ENCODE measurements at places on chromosomes 6 and 20.
A peak's percentile ranks its signal among the peaks of the same experiment; 100 is the strongest.

- no peak for DNase-seq
These were observed 20.9 kb downstream of the IL17A start for GRCh38 chr6:52207066-52207465.

DNA sequence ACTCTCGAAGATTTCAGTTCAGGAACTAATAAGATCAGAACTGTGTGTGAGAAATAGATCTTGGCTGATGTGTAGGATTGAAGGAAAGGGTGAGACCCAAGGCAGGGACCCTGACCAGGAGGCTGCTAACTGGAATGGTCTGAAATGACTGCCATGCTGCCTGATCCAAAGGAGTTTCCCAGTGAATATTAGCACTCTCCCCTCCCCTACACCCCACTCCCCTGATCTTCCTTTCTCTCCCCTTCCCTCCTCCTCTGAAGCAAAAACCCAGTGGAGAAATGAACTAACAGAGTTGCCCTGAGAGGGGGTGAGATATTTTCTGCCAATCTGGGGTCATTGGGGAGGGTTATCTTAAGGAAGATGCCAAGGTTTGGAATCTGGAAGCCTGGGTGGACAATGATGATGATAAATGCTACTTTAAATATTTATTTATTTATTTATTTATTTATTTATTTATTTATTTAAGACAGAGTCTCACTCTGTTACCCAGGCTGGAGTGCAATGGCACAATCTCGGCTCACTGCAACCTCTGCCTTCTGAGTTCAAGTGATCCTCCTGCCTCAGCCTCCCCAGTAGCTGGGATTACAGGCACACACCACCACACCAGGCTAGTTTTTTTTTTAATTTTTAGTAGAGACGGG is 371.0 kb upstream of the CHD6 start:
- DNase-seq, result no peak

DNA sequence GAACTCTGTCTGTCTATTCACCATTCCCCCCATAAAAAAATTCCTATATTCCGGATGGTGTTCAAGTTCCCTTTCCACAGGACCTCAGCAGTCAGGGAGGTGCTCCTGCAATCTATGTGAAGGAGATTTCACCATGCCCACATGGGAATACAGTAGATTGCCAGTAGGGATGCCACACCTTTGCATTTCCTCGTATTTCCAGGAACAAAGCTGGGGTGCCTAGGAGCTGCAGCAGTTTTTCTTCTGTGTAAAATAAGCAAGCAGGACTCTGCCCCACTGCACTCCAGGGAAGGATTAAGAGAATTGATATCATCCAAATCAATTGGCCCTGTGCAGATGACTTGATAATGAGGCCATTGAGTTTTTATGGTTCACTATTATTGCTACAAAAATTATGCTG is 7.4 kb upstream of the KIF16B start:
- DNase-seq, result no peak

GRCh38 chr6:5860849-5861248 is 145.9 kb downstream of the NRN1 start:
- DNase-seq, result no peak

DNA sequence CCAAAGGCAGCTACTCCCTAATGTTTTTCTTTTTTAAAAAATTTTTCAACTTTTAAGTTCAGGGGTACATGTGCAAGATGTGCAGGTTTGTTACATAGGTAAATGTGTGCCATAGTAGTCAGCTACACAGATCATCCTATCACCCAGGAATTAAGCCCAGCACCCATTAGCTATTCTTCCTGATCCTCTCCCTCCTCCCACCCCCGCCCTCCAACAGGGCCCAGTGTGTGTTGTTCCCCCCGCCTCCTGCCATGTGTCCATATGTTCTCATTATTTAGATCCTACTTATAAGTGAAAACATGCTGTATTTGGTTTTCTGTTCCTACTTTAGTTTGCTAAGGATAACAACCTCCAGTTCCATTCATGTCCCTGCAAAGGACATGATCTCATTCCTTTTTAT is 12.4 kb downstream of the TRIM15 start:
- no peak for DNase-seq

DNA sequence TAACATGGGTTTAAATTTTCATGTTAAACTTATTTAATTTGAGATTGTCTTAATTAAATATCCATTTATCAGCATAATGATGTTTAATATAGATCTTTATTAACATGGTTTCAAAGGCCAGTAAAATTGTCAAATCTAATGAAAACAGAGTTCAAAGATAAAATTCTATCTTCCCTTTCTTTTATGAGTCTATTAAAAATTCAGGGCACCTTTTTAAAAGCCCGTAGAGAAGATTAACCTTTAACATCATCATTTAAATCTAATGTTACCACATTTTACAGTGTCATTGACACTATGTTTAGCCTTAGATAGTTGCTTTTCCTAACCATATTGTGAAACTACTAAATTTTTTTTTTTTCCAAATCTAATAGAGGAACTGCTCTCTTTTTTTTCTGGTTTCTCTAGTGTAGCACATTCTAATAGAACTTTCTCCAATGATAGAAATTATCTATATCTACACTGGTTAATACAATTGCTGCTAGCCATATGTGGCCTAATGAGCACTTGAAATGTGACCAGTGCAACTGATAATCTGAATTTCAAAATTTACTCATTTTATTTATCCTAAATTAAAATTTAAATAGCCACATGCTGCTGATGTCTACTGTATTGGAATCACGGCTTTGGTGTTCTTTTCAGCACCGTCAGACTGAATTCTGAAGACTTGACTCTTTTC is 410.9 kb downstream of the UTRN start:
- DNase-seq, result no peak

GRCh38 chr20:32651537-32651936 is 22.2 kb downstream of the C20orf203 start:
- DNase-seq, result no peak

- DNase-seq, result no peak
These were observed 125.9 kb downstream of the ATXN1 start for GRCh38 chr6:16635291-16635809.

DNA sequence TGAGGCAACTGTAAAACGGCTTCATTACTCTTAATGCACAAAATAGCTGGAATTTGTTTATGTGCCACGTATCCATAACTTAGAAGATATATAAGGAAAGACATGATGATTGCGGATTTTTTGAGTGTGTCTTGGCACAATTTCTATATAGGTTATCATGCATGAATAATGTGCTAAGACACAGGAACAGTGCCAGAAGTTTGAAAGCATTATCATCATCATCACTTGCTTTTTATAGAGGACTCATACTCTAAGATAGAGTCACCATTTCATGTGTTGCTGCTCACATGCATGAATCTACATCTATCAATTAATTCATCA is 113.4 kb downstream of the ELOVL4 start:
- no peak for DNase-seq

DNA sequence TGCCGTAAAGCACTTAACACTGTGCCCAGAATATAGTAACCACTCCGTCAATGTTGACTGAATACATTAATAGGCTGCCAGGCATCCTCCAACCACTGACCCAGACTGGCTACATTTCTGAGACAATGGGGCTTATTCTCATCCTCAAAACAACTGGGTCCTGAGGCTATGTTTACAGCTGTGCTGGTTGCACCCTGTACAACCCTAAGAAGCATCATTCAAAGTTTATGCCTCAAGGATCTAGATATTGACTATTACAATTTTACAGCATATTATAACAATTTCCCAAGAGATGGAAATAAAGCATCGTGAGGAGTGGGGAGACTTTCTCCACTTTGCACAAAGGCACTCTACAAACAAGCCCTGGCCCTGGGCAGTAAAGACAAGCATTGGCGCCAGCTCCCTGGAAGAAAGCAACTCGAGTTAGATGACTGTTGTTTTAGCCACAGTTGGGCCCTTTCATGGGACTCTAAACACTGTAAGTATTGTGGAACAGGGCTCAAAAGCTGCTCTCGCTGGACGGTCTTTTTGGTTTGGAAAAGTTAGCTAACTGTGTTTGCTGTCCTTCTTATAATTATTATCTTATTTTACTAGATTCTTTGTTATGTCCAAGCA is 30.2 kb downstream of the MYLIP start:
- DNase-seq, result no peak

- no peak for DNase-seq
These were observed 59.8 kb downstream of the GOPC start for GRCh38 chr6:117542493-117542892.

DNA sequence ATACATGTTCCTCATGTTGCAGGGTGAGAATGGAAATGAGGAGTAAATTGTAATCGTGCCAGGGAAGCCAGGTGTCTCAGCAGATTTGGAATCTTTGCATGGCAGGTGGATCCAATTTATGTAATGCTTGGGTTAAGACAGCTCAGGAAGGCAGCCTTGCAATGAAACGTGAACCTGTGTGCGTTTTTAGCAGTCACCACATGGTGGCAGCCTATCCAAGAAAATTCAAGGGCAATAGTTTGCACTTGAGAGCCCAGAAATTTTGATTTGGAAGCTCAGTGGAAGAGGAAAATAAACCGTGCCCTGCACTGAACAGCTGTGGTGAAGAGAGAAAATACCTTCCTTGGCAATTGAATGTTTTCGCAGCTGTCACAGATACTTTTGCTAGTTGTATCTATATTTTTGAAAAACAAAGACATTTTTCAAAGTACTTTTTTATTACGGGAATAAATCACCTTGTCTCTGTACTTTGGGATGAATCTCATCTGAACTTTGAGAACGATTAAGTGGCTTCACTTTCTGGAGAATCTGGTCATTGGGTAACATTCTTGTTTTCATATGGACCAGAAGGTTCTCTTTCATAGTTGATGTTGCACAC is 26.5 kb downstream of the MTHFD1L start:
- DNase-seq, result peak; percentile 68

DNA sequence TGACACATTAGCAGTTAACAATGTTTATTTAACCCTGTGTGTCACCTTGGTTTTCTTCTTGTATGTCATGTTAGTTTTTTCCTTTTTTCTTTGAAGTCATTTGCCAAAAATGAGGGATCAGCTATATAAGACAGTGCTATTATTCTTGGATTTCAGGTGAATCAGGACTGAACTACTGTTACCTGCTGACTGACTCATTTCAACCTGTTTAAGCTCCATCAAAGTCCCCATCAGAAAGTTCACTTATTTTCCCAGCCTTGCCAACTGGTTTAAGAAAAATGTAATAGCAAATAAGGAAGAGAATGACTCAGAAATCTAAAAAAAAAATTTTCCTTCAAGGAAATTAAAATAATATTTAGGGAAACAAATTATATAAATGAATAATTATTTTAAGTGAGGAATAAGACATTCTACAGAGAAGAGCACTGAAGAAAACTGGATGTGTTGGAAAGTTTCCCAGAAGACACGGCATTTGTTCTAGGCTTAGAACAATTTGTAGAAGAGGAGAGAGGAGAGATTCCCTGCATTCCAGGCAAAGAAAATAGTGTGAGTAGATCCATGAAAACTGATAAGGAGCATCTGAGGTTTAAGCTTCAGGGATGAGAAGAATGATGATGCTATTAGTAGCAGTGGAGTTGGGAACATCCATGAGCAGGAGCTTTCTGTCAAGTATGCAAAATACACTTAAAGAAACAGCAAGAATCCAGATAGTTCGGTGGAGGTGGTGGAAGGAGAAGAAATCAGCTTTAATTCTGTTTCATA is 84.9 kb upstream of the SIM1 start:
- DNase-seq, result no peak

DNA sequence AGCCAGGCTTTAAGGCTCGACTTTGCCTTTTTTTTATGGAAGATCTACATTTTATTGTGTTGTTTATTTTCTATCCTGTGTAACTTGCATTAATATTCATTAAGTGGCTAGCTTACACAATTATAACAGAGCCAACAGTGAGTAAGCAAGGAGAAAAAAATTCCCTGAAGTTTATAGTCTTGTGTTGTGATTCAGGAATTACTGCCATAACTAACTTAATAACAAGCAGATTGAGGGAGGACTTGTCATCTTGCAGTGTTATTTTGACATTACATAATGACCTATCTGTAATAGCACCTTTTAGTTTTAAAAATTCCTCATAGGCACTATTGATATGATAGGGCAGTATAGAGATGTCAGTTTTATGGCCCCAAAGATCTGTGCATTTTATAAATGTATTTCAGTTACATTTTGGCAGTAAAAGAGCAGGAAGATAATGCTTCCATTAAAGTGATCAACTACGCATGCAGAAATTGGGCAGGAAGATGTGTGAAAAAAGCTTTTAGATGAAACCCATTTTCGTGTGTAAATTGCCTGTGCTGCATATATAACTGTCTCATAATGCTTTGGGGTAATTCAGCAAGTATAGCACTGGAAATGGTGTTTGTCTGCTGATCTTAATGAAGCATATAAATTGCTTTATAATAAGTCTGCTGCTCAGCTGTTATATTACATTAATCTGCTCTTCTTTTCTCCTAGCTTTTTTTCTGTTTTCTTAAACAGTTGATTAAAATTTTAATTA is 123.0 kb downstream of the SMAP1 start:
- no peak for DNase-seq

GRCh38 chr20:19259141-19259591 is 46.7 kb downstream of the SLC24A3 start:
- no peak for DNase-seq

DNA sequence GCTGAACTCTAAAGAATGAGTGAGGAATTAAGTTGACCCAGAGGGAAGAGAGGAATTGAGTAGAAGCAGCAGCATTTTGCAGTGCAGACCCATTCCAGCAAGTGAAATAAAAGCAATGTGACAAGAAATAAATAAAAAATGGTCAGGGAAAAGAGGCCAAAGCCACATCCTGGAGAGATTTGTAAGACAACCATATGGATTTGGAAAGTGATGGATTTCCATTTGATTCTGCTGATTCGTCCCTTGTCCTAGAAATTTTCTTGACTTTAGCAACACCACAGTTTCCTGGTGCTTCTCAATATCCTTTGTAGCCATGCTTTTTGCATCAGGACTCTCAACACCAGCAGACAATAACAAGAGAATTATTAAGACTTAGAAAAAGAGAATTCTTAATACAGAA is 29.8 kb downstream of the ANKEF1 start:
- DNase-seq, result no peak

- no peak for DNase-seq
These were observed 4.2 kb downstream of the RFX6 start for GRCh38 chr6:116881236-116881635.

DNA sequence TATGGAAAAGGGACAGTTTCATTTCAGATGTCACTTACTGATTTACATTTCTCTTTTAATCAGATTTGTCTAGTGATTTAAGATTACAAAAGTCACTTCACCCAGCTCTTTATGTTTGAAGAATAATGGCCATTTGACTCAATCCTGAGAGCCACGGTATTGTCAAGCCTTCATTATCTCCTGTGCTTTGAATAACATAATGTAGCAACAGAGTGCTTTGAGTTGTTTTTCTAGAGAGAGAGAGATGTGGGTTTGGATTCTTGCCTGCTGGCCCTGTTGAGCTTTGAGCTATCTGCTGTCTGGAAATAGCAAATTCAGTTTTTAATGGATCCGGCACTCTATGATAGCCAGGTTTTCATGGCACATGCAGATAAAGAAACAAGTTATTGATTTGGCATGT is 478.4 kb upstream of the SOX4 start:
- DNase-seq, result no peak

DNA sequence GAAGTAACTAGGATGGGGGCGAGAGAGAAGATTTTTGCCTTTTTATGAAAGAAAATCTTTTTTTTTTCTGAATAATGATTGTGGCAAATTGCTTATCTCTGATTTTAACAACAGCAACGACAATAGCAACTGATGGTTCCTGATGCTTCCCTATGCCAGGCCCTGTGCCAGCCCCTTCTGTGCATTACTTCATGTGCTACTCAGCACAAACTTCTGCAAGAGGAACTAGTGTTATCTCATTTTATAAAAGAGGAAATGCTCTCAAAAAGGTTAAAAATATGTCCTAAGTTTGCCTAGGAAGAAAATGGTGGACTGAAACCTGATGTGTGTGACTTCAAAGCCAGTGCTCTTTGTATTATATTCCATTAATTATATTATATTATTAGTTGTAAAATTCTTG is 74.0 kb upstream of the RALGAPA2 start:
- DNase-seq, result no peak

GRCh38 chr6:83985308-83985713 is 48.3 kb upstream of the MRAP2 start:
- DNase-seq, result no peak

Measured in CD4-positive, alpha-beta T cell treated with Interleukin-17A for 4 hours (primary cell).